ENCODE measurements at places on chromosomes 1 and 21.

GRCh38 chr1:206890125-206891060, 6.8 kb upstream of the IL24 start:
- peak; percentile 80 for DNase-seq

DNA sequence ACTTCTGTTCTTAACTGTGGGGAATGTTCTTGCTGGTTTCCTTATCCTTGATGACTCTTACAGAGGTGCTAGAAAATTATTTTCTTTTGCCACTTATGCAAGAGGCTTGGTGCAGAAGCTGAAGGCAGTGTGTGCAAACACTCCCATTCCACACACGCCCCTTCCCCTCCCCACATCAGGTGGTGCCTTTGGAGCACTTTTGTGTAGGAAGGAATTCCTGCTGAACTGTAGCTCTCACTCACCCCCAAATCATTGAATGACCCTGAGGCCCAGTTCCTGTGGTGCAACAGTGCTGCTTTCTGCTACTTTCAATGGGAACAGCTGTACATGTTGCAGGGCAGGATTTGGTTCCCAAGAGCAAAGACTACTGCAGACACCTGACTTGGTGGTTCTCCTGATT, 101.8 kb downstream of the CD247 start:
- no peak for DNase-seq

DNA sequence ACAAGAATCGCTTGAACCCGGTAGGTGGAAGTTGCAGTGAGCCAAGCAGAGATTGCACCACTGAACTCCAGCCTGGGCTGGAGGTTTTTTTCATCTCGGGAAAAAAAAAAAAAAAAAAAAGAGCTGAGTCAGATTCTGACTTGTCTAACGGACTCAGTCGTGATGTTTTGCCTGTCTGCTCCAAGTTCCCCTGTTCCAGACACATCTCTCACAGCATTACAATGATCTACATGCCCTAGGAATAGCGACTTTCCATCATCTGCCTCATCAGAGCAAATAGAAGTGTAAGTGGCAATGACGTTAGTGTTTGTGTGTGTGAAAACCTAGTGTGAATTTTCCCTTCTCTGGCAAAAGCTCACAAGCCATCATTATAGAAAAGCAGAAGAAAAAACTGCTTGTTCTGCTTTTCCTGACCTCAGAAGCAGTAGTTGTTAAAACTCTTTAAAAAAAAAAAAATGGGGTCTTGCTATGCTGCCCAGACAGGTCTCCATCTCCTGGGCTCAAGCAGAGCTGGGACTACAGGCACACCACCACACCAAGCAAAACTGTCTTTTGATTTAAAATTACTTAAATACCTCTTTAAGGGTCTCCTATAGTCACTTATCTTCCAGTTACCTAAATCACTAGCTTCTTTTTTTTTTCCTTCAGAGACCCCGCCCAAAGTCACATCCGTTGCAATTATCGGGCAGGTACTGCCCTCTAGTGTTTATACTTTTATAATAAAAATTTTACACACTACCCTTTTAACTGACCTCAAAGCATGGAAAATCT, 37.3 kb downstream of the PLEKHO1 start:
- no peak for DNase-seq

- DNase-seq = peak; percentile 65
These were observed 148.1 kb downstream of the FGGY start for GRCh38 chr1:59445040-59445439.

GRCh38 chr1:114502080-114502479, 8.9 kb downstream of the TRIM33 start:
- DNase-seq = no peak

- DNase-seq = peak; percentile 15
These were observed 32.7 kb downstream of the EPHA10 start for GRCh38 chr1:37732111-37732780.

DNA sequence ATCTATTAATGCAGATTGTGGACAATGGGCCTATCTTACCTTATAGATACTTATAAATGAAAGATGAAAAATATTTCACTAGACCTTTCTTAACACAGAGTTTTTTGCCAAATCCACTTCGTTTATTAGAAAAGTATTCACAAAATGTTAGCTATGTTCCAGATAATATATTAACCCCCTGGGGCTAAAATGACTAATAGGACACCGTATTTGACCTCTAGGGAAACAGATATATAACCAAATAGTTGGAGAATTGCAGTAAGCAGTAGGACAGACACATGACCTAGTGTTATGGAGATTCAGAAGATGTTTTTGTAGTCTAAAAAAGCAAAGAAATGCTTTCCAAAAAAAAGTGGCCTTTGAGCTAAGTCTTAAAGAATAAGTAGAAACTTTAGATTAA, 106.9 kb downstream of the SEC16B start:
- DNase-seq = no peak

GRCh38 chr1:203373991-203374390, 23.1 kb upstream of the FMOD start:
- no peak for DNase-seq

DNA sequence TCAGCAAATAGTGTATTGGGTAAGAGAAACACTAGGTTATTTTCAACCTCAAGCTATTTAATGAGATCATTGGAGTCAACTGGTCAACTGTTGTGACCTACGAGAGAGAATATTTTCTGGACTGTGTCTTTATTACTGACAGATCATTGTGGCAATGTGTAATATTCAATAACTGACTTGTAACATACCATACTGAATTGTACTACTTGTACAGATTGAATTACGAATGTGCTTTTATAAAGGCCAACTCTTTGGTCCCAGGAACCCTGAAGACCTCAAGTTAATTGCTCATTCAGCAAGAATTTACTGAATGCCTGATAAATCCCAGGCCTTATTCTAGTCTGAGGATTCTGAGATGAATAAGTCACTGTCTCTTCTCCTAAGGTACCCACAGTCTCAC, 56.1 kb upstream of the CAMK1G start:
- no peak for DNase-seq

DNA sequence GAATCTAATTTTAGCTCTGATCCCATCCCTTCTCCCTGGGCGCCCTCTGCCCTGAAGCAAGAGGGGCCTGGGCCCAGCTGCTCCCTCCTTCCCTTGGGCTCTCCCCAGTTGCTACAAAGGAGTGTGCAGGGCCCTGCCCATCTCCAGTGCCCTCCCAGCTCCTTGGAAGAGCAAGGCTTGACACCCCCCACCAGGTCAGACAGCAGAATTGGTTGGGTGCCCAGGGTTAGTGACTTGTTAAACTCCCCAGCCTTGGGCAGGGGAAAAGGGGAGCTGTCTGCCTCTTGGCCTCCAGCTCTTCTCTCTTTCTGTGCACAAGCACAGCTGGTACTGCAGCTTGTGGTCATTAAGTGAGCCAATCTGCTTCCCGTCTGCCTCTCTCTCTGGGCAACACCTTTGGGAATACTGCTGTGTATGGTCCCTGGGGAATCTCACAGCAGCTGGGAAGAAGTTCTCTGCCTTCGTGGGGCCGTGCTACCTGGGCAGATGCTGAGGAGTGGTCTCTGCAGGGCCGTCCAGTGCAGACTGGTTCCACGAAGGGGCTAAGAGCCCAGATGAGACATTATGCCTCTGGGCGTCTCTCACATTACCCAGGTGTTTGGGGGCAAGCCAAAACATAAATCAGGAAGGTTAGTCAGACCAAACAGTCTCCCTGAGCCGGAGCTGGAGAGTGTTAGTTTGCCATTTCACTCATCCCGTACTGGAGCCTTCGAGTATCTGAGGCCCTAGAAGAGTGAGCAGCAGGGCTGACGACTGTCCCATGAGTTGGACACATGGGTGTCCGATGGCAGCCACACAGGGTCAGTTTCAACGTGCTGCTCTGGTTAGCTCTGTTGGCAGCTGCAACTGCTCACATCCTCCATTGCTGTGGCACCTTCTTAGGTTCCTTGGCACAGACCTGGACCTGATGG, 37.3 kb downstream of the TMEM53 start:
- no peak for DNase-seq

GRCh38 chr1:12159816-12160215, 7.0 kb upstream of the TNFRSF1B start:
- no peak for DNase-seq

DNA sequence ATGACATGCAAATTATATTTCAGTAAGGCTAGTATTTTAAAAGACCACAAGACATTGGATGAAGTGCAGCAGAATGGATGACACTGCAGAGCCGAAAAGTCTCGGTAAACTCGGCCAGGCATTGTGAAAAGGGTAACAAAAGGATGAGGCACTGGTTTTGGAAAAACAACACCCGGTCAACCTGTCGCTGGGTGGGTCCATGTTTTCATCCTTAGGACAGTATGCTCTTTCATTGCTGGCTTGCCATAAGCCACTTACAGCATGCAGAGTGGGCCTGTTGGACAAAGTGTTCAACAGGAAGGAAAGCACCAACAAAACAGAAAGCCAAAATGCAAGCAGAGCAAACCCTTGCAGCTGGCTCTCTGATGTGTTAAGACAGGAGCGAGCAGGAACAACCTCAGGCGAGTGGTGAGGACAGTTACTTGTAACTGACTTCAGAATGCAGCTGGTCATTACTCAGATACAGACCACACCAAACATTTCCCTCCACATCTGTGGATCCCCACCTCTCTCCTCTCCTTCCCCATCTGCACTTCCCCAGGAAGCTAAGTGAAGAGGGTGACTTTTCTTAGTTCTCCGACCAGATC, 2.9 kb upstream of the RCAN1 start:
- no peak for DNase-seq

- DNase-seq = no peak
These were observed 31.1 kb downstream of the CD55 start for GRCh38 chr1:207352554-207352953.

DNA sequence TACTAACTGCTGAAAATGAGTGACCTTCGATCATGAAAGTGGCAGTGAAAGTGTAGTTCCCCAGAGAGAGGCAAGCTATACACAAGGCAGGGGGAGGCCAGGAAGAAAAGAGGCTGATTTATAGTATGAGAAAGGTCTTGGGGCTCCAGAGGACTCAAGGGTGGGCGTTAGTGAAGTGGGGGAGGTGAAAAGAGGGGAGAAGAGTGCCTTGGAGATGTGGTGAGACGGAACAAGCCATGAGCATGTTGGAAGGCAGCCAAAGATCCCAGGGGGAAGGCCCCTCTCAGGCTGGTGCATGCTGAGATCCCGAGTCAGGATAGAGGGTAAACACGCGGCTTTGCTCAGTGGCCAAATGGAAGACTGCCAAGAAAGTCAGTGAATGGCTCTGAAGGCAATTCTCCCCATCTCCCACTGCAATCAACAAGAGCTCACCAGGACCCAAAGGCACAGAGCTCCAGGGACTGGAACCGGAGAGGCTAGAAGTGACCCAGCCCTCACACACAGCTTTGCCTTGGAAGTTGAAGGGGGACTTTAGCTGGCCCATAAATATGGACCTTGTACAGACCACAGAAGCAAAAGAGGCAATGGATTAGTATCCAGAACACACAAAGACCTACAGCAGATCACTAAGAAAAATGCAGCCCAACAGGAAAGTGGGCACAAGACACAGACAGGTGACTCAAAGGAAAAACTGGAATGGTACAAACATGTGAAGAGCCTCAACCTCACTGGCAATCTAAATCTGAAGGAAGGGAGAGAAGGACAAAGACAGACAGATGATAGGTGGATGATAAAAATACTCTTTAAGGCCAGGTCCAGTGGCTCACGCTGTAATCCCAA, 49.6 kb downstream of the HSF2BP start:
- DNase-seq = peak; percentile 86

DNA sequence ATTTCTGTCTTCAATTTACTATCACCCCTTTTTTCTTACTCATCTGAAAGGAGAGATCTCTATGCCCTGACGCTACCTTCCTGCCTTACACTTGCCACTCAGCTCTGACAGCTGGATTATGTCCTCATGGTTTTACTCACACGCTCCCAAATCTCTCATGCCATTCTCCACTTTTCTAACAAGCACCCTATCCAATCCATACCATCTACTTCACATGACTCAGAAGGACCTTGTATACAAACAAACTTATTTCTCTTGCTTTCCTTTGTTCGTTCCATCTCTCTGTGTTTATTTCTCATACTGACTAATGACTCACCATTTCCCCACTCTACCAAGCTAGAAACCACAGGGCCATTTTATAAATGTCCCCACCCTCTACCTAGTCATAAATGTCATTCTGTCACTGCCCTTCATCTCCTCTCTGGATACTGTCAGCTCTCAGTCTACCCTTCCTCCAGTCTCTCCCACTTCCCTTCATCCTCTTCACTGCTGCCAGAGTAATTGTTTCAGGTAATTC, 87.3 kb downstream of the USP24 start:
- no peak for DNase-seq

- DNase-seq = no peak
These were observed 92.5 kb downstream of the LRRC40 start for GRCh38 chr1:70112838-70113237.

GRCh38 chr1:201171063-201172036, 17.1 kb upstream of the TMEM9 start:
- DNase-seq = no peak

- DNase-seq = no peak
These were observed 3.3 kb downstream of the ZNF692 start for GRCh38 chr1:248855580-248855979.

- DNase-seq = no peak
These were observed 190.4 kb upstream of the KCTD3 start for GRCh38 chr1:215376544-215377264.

GRCh38 chr1:30706528-30706927, 16.9 kb downstream of the MATN1 start:
- DNase-seq = no peak

- no peak for DNase-seq
These were observed 193.1 kb downstream of the ST6GALNAC3 start for GRCh38 chr1:76267631-76268030.

DNA sequence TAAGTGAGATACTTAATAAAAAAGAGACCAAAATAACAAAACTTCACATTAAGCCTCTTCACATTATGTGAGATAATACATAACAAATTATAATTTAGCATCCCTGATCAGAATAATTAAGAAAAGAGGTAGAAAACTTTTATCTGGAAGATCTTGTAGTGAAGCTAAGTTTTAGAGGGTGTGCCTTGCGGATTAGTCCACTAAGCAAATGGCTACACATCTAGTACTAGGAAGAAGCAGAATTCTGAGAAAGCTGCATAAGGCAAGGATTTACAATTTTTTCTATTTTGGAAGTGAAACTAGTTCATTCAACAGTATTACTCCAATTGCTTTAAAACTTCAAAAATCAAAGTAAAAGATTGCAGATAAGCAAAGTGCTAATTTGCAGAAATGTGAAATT, 3.5 kb downstream of the YOD1 start:
- no peak for DNase-seq

DNA sequence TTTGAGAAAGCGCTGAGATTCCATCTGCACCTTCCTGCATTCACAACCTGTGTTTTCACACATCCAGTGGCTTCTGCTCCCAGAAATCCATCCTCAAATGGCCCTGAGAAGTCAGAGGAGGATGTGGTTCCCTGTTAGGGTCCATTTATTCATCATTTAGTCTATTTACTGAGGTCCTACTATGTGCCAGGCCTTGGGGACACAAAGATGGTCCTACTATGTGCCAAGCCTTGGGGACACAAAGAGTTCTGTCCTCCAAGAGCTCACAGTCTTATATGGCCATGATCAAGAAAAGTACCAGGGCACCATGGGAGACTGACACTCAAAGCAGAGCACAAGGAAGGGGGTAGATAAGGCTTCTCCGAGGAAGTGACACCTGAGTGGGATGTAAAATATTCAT, 147.1 kb upstream of the ATP1B1 start:
- DNase-seq = no peak

GRCh38 chr21:25934771-25935224, 200.0 kb downstream of the GABPA start:
- DNase-seq = peak; percentile 81

GRCh38 chr1:166906647-166907046, 30.6 kb upstream of the TADA1 start:
- no peak for DNase-seq

- DNase-seq = no peak
These were observed 238.7 kb upstream of the USP25 start for GRCh38 chr21:15491100-15491499.
